ENCODE measurements at places on chromosomes 7 and 10.

GRCh38 chr7:116305485-116306408 is 95.4 kb downstream of the TES start:
- no peak for DNase-seq

DNA sequence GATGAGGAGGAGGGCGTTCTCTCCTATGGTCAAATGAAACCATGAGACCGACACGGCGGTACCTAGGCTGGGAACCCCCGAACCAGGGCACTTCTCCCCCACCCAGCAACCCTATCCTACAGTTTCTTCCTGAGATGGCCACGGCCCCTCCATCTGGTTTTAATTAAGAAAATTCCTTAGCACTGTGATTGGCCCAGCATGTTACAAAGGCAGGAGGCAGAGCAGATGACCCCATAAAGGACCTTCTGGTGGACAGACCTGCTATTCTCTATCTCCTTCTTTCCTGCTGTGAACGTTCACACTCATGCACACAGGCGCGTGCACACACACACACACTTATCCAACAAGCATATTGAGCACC is 129.4 kb downstream of the RGS10 start:
- no peak for DNase-seq

GRCh38 chr10:5563991-5564536 is 39.3 kb downstream of the CALML3 start:
- peak; percentile 31 for DNase-seq

GRCh38 chr7:31335161-31335856 is 5.2 kb downstream of the NEUROD6 start:
- no peak for DNase-seq

GRCh38 chr10:22477334-22478287 is 132.3 kb downstream of the SPAG6 start:
- DNase-seq, result no peak

DNA sequence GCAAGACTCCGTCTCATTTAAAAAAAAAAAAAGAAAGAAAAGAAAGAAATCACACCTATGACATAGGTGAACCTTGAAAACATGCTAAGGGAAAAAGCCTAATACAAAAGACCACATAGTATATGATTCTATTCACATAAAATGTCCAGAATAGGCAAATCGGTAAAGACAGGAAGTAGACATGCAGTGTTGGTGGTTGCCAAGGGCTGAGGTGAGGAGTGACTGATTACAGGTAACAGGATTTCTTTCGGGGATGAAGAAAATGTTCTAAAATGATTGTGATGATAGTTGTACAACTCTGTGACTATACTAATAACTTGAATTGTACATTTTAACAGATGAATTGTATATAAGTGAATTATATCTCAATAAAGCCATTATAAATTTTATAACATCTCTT is 3.3 kb downstream of the XPNPEP1 start:
- no peak for DNase-seq

GRCh38 chr7:104873401-104873800 is 140.6 kb upstream of the KMT2E start:
- no peak for DNase-seq

DNA sequence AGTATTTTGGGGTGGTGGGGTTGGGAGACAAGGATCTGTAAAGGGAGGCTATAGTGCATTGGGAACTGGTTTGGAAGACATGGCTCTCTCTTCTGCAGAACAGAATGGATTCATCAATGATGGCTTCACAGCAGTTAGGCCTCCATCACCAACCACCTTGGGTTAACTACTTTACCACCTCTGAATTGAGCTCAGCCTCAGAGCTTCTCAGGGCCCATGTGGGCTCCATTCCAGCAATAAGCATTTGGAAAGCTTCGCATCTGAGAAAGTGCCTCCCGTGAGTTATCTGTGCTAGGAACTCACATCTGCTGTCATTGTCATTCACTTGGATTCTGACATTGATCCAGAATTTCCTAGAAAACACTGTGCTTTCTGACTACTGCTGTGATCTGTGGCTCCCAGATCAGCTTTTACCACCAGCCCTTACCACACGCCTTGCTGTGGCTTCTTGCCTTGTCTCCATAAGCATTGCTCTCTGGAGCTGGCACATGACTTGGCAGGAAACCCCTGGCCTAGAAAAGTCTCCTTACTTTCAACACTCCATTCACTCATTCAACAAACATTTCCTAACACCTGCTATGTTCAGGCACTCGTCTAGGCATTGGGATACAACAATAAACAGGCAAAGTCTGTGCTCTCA is 70.7 kb upstream of the ADO start:
- no peak for DNase-seq

- no peak for DNase-seq
Measured at GRCh38 chr7:32390210-32390609, 100.0 kb downstream of the LSM5 start.

DNA sequence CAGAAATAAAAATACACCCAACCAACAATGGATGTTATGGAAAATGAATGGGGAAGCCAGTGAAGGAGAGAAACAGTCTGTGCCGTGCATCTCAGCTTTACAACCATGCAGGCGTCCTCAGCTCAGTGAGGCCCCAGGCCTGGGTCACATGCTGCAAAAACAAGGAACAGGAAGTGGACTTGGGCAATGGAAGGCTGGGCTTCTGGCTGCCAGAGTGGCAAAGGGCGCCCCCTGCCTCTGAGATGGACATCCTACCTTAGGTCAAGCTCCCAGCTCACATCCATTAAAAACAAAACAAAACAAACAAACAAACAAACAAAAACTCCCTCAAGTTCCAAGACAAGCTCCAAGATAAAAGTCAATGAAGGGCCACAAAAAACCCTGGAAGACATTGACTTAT is 54.7 kb upstream of the AFAP1L2 start:
- no peak for DNase-seq

DNA sequence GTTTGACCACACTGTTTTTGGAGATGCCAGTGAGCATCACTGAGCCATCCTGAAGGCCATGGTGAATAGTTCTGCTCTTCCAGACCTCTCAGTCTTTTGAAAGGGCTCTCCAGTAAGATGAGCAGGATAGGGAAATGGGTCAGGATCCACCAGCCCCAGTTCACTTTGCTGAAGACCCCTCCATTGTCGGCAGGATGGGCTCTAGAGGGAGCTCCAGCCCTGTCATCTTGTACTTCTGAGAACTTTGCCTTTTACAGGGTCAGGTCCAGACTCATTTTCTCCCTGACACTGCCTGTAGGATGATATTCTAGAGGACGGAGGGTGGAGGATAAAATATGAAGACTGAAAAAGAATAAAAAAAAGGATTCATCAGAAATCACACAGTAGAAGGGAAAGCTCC is 13.1 kb downstream of the LHFPL3 start:
- no peak for DNase-seq

GRCh38 chr7:116548506-116548905 is 23.7 kb downstream of the CAV1 start:
- DNase-seq, result no peak

DNA sequence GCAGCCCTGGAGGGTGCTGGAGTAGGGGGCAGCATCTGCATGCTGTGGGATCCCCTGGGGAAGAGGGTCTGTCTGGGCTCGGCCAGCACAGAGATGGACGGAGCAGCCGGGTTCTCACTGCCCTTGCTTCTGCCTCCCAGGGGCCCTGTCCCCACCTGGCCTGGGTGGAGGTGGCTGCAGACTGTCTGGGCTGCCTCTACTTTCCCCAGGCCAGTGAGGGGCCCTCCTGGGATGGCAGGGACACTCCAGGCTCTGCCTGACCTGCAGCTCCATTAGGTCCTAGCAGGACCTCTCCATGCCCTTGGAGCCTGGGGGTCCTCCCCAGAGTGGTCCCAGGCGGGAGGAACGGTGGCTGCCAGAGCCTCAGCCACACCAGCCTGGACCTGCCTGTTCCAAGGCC is 63.7 kb downstream of the PWWP2B start:
- DNase-seq, result no peak

DNA sequence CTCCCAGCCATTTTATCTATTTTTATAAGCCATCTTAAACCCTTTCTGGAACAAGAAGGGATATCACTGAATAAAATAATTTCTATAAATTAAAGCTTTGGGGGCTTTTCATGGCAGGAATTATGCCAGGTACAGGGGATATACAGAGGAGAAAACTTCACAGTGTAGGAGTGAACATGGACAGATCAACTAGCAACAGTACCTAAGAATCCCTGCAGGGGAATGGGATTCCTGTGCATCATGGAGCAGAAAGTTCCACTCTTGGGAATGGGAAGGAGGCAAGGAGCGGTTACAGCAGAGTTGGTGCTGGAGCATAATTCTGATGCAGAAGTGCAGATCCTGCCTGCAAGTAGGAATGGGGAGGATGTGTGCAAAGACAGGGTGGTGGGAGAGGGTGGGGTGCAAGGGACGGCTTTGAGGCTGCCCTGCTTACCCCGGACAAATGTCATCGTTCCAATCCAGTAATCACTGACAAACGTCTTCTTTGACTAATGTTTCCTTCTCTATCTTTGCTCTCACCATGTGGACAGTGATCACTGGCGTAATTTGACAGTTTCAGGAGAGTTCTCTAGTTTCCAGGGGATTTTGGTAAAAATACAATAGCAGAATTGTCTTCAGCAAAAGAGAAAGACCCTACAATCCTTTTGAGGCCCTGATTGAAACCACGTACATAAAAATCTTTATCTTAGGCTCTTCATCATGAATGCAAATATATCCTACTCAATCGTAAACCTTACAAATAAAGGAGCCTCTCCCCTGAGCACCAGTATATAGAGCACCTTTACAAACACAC is 196.7 kb downstream of the HECW1 start:
- DNase-seq, result no peak

GRCh38 chr10:119309423-119309770 is 102.0 kb downstream of the GRK5 start:
- no peak for DNase-seq

GRCh38 chr7:112093409-112093808 is 112.8 kb downstream of the DOCK4 start:
- DNase-seq, result no peak

DNA sequence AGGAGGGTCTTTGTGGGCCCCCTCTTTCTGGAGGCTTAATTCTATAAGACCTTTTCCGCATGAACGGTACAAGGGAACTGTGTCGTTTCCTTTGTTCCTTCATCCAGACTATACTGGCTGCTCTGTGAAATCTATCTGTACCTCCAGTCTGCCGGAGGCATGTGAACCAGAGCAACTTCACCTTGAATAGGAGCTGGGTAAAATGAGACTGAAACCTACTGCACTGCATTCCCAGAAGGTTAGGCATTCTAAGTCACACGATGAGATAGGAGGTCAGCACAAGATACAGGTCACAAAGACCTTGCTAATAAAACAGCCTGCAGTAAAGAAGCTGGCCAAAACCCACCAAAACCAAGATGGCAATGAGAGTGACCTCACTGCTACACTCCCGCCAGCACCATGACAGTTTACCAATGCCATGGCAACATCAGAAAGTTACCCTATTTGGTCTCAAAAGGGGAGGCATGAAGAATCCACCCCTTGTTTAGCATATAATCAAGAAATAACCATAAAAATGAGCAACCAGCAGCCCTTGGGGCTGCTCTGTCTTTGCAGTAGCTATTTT is 36.8 kb upstream of the INPP5F start:
- no peak for DNase-seq

DNA sequence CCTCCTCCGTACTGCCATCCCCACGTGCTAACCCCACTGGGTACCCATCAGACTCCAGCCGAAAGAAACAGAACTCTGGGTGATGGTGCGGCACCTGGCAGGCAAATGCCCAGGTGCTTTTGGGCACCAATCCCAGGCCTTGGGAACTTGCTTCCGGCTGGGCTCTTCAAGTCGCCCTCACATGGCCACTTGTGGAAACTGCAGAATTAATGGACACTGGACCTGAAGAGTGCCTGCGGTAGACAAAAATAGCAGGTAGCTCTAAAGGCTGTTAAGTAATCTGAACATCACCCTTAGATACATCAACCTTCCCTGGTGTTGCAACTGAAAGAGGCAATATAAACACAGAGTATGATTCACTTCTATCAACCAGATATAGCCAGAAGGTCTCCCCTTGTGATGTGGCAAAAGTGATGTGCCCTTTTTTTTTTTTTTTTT is 644.4 kb downstream of the GRM8 start:
- no peak for DNase-seq

DNA sequence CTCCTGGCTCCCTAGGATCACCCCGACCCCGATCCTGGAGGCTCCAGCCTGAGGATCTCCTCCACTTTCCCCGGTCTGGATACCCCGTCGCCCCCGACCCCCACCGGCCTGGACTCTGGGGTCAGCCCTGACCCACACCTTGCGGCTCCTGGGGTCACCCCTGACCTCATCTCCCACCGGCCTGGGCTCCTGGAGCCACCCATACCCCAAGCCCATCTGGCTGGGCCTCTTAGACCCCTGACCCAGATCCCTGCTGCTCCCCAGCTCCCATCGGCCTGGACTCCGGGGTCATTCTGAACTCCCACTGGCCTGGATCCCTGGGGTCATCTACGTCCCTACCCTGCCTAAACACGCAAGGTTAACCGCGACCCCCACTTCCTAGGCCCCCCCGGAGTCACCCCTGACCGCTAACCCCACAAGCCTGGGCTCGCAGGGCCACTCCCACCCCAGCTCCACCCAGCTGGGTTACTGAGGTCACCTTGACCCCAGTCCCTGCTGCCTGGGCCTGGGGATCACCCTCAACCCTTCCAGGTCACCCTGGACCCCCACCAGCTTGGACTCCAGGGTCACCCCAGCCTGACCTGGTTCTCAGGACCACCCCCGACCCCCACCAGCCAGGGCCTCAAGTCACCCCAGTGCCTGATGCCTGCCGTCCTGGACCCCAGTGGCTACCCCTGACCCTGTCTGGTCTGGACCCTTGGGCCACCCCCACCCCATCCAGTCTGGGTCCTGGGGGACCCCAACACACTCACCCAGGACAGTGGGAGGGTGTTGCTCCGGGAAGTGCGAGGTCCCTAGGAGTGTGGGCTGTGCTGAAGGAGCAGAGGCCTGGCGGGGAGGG is 1.2 kb downstream of the FOXK1 start:
- DNase-seq, result peak; percentile 9

DNA sequence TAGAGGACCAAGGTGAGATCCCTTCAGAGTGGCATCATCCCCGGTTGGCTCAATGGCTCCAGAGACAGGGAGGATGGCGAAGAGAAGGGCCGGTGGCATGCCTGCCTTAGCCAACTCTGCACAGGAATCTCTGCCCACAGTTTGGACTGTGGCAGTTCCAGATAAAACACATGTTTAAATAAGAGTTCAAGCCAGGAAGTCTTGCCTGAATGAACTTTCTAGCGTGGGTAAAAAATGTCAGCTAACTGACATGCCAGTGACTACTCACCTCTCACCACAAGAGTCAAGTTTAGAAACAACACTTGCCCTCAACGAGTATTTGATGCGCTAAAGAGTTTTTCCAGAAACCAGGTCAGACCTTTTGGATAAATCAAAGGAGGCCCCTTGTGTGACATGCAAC is 3.0 kb downstream of the NOD1 start:
- DNase-seq, result no peak

- DNase-seq, result no peak
Measured at GRCh38 chr10:121288864-121289661, 309.2 kb downstream of the FGFR2 start.

DNA sequence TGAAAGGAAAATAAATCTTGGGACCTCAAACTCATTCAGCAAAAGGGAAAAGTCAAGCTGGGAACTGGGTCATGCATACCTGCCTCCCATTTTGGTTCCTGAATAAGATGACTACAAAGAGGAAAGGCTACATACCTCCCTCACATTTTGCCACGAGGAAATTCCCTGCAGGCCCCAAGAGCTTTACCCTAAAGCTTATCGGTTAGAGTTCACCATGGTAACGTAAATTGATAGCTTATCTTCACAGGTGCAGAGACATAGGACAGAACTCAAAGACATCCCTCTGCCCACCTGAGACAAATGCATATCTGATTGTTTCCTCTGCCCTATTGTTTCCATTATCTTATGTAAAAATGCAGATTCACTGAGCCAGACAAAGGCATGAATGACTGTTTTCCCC is 31.5 kb upstream of the GRB10 start:
- DNase-seq, result no peak
